HT-29 (cell line): ENCODE measurements at places on chromosomes 2 and 18. TPM values are rescaled to one million over a fixed set of nuclear protein-coding genes. Genes with fewer than 3 reads are reported as not detected.

The UGT1A9 gene
- total RNA-seq = 3.2 and 6.7 TPM in 2 replicates

DNA sequence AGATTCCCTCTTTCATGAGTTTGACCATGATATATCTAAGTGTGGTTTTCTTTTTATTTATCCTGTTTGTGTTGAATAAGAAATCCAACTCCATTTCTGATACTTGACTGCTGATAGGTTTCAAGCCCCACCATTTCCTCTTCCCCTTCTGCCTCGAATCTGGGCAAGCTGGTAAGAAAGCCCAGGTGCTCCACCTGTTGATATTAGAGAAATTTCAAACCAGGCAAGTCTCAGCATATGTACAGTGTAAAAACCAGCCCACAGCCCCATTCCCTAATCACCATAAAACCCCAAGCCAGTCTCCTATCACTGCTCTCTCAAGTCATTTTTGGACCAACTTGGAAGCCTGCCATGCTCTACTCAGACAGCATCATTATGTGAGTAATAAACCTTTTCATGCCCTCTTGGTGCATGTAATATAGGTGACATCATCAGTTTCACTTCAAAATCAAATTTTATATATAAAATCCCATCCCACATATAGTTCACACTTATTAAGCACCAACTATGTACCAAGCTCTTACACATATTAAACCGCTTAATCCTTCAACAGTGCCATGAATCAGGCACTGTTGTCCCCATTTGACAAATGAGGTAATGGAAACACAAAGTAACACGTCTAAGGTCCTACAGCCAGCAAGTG is 46.6 kb downstream of the SMAD2 start:
- no peak for DNase-seq

DNA sequence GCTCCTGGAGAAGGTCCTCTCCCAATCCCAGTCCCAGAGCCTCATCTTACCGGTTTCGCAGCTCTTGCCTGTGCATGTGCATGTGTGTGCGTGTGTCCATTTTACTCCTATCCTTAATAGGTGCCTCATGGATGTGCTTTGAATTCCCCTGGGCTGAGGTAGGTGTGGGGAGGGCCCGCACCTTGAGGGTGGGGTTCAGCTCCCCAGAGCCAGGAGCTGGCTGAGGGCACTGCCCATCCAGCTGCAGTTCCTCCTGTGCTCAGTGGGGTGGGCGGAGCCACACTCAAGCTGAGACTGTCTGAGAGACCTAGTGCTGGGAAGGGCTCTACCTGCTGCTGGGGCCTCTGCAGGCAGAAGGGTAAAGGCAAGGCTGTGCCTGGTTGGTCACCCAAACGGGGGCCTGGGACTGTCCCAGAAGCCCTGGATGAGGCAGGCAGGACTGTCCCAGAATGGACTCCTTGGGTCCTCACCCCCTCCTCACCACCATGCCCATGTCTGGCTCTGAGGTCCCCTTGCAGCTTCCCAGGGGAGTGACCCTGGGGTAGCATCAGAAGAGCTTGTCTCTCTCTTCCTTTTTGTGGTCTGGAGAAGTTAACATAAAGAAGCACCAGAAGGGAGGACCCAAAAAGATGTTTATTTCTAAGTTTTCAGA is 8.9 kb downstream of the GDF7 start:
- peak; percentile 48 for DNase-seq

DNA sequence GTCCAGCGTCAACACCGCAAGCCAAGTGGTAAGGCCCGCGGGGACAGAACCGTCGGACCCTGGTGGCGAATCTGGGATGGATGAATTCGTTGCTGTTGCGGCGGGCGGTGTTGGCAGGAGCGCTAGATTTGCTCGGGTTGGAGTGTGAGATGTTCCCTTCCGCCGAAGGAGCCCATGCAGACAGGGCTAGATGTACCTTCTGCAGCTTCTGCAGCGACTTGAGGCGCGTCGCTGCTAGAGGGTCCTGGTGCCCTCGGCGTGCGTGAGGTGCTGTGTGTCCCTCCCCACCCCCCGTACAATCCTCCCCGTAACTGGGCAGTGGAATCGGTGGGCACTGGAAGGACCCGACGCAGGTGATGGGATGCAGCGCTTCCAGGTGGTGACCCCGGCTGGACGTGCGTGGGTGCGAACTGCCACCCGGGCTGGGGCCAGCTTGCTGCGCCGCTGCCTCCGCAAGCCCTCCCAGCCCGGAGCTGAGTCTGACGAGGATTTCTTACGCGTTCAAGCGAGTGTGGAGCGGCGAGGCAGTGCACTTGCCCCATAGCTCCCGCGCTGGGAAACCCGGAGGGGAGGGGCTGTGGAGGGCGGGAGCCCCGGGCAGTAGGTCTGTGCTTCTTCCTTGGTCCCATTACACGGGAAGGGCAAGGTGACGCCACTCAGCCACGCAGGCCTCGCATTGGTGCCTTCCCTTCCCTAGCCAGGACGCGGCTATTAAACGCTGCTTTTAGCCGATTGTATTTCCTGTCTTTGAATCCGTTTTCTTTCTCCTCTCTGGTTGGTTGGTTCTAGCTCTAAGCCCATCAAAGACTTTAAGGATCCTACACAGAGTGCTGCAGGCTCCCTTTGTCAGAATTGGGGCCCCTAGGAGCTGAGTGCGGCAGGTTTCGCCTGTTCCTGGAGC is 34.2 kb downstream of the CHRNA1 start:
- no peak for DNase-seq

The COLEC12 gene
- total RNA-seq = not detected in 2 replicates

GRCh38 chr2:30948130-30948529 is 140.9 kb upstream of the CAPN13 start:
- no peak for DNase-seq

The FAP gene
- not detected in 2 replicates for total RNA-seq

DNA sequence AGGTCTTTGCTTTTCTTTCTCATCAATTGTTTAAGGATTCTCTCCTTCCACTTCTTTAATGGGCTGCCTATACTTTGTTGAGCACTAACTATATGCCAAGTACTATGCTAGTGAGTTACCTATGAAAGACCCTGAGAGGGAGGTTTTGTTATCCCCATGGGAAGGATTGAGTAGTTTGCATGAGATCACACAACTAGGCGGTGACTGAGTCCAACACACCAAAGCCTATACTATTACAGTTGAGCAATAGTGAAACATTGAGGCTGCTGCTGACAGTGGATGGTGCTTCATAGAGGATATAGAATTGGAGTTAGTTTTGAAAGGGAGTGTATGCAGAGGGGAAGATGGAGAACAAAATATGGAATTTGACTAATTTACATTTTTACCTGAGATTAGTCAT is 15.8 kb downstream of the NABP1 start:
- DNase-seq = no peak

The DNAJC5G gene
- total RNA-seq = not detected in 2 replicates

DNA sequence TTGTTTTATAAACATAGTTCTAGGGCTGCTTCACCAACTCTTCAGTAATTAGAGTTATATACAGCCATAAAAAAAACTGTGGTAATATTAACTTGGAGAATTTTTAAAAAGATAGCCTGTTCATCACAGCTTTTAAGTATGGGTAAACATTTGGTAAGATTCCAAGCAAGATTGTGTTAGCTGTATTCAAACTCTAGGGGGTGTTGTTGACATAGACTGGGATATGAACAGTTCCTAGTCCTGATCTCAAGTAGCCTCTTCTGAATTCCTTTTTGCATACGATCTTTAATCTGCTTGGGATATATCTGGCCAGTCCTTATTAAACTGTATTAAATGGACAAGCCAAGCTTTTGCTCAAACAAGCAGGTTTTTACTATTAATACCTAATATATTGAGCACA is 13.4 kb downstream of the NOP58 start:
- peak; percentile 52 for DNase-seq

The KYNU gene
- 1.1 and 1.2 TPM in 2 replicates for total RNA-seq

GRCh38 chr2:119441376-119442225 is 9.9 kb downstream of the TMEM37 start:
- DNase-seq = no peak

GRCh38 chr18:39591649-39592048 is 2026.1 kb upstream of the CELF4 start:
- no peak for DNase-seq

GRCh38 chr2:72036173-72036545 is 111.5 kb downstream of the CYP26B1 start:
- DNase-seq = no peak

DNA sequence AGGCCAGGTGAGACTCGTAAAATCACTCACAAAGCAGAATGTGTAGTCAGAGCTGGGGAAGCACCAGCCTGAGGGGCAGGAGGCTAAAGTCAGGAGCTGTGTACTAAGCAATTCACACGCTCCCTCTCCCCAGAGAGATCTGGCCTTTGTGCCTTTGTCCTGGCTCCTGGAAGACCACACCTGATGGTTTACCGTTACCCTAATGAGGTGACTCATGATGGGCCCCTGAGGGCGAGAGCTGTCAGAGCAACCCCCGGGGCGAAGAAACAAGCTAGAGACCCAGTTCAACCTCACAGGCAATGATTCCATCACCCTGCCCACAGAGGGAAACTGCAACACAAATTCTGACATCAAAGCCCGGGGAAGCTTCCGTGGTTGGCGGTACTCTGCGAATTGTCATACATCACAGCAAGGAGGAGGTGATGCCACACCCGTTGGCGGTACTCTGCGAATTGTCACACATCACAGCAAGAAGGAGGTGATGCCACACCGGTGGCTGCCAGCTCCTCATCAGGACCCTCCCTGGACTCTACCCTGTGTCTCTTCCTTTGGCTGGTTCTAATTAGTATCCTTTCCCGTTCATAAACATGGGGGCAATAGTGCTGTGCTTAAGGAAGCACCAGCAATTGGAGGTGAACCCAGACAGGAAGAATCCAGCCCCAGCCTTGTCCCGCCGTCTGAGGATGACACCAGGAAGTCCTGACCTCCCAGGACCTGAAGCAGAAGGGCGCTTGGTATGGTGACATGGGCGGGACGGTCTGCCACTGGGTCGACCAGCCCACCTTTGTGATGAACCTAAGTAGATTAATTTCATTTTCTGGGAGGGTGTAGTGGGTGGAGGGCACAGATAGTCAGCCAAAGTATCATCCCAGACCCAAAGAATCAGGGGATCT is 30.5 kb downstream of the B3GNT7 start:
- no peak for DNase-seq

- DNase-seq = no peak
Measured at GRCh38 chr2:29032189-29032588, 42.1 kb downstream of the PCARE start.

The CHST9 gene
- not detected in 2 replicates for total RNA-seq

GRCh38 chr2:210686401-210686800 is 130.0 kb downstream of the CPS1 start:
- DNase-seq = no peak

The CPO gene
- total RNA-seq = not detected in 2 replicates

The ALPP gene
- total RNA-seq = 0.29 and 1.1 TPM in 2 replicates
